ENCODE measurements at places on chromosomes 2 and 18. TPM values are rescaled to one million over a fixed set of nuclear protein-coding genes. Genes with fewer than 3 reads are reported as not detected.

Gene NOSTRIN
- total RNA-seq, result not detected

Gene APCDD1
- total RNA-seq, result 20.5 TPM

Gene EMILIN1
- 790 TPM for total RNA-seq

Gene HAAO
- total RNA-seq, result 2.7 TPM

Gene MFF
- total RNA-seq, result 177 TPM

Gene SCYGR4
- not detected for total RNA-seq

Gene SERPINB13
- total RNA-seq, result not detected

Gene AGXT
- not detected for total RNA-seq

Gene C1GALT1C1L
- total RNA-seq, result 0.39 TPM

Gene ALLC
- total RNA-seq, result not detected

Gene GCG
- not detected for total RNA-seq

Gene HOXD1
- not detected for total RNA-seq

Gene SAG
- not detected for total RNA-seq

Gene SCN3A
- total RNA-seq, result not detected

Gene SULT1C4
- total RNA-seq, result 2.1 TPM

Gene SLC19A3
- total RNA-seq, result 1.0 TPM

Gene COLEC12
- 4.0 TPM for total RNA-seq

Gene DCTN1
- total RNA-seq, result 78.5 TPM

Gene GREB1L
- under 0.01 TPM for total RNA-seq

Gene NT5C1B
- total RNA-seq, result not detected

Gene SERPINB3
- total RNA-seq, result under 0.01 TPM

Gene CCDC121
- 0.40 TPM for total RNA-seq

Gene SERPINB11
- not detected for total RNA-seq

Gene HRH4
- not detected for total RNA-seq

Gene MAP2
- total RNA-seq, result 4.6 TPM

Gene NEU4
- total RNA-seq, result not detected

Gene SERPINB10
- total RNA-seq, result not detected

Gene XPO1
- total RNA-seq, result 100 TPM

Gene DOK6
- total RNA-seq, result 0.65 TPM

Gene CYP27A1
- total RNA-seq, result 30.4 TPM

Gene MARCHF4
- total RNA-seq, result 1.0 TPM

Gene CTNNA2
- not detected for total RNA-seq

Gene CHRND
- total RNA-seq, result not detected

Gene ARHGEF4
- total RNA-seq, result 7.4 TPM

Gene KIF5C
- total RNA-seq, result 0.24 TPM

Data from epithelial cell of alveolus of lung (primary cell).